B cell (primary cell): ENCODE measurements at places on chromosomes 12 and 14. TPM values are rescaled to one million over a fixed set of nuclear protein-coding genes. Genes with fewer than 3 reads are reported as not detected.
A peak's percentile ranks its signal among the peaks of the same experiment; 100 is the strongest.

DNA sequence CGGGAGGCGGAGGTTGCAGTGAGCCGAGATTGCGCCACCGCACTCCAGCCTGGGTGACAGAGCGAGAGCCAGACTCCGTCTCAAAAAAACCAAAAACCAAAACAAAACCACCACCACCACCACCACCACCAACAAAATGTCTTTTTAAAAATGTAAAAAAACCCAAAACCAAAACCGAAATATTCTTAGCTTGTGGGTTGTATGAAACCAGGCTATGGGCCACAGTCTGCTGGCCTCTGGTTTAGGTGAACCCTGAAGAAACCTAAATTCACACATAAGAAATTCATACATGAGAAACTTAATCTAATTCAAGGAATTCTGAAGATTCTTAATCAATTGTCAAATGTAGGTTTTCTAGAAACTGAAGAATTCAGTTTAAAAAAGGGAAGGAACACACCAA lies 37.6 kb downstream of the INSM2 start:
- no peak for DNase-seq

Gene ARHGAP9
- total RNA-seq = 154 and 161 TPM in 2 replicates

Gene TSHR
- 0.37 and 0.61 TPM in 2 replicates for total RNA-seq

Gene PRB2
- not detected in 2 replicates for total RNA-seq

DNA sequence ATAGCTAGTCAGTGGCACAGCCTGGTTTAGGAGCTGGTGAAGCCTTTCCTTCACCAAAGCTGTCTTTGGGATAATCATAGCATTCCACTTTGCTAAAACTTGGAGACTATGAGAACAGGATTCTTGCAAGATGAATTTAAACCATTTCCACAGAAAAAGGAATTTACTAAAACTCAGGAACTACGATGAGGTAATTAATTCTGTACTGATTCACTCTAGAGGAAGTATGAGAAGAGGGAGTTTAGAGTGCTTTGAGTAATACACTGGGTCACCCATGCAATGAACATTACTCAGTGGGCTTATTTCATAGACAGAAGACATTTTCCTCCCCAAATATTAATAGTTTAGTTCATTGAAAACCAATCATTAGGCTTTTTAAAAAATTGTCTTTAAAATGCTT lies 73.0 kb downstream of the RMST start:
- DNase-seq = no peak

DNA sequence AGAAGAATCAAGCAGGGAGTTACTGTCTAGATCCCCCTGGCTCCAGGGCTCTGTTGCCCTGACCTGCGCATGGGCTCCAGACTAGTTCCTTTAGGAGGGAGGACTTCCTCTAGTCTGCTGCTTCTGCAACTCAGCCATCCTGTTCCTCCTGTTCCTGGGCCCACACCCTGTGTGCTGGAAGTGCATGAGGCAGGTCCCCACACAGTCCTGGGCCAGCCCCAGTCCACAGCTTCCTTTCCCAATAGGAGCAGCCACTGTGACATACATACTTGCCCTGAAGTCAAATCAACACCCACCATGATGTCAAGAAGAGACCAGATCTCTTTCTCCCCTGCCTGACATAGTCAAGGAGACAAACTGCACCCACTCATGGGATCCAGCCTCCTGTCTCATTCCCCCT lies 1.3 kb downstream of the SDR9C7 start:
- DNase-seq = no peak

GRCh38 chr14:85865701-85866100 lies 335.8 kb downstream of the FLRT2 start:
- no peak for DNase-seq

- no peak for DNase-seq
Observed at GRCh38 chr12:13177373-13177772, 19.2 kb upstream of the EMP1 start.

Gene RHOJ
- total RNA-seq = not detected in 2 replicates

- DNase-seq = no peak
Observed at GRCh38 chr14:64193821-64194220, 100.3 kb downstream of the ESR2 start.

Gene FZD10
- total RNA-seq = not detected in 2 replicates

DNA sequence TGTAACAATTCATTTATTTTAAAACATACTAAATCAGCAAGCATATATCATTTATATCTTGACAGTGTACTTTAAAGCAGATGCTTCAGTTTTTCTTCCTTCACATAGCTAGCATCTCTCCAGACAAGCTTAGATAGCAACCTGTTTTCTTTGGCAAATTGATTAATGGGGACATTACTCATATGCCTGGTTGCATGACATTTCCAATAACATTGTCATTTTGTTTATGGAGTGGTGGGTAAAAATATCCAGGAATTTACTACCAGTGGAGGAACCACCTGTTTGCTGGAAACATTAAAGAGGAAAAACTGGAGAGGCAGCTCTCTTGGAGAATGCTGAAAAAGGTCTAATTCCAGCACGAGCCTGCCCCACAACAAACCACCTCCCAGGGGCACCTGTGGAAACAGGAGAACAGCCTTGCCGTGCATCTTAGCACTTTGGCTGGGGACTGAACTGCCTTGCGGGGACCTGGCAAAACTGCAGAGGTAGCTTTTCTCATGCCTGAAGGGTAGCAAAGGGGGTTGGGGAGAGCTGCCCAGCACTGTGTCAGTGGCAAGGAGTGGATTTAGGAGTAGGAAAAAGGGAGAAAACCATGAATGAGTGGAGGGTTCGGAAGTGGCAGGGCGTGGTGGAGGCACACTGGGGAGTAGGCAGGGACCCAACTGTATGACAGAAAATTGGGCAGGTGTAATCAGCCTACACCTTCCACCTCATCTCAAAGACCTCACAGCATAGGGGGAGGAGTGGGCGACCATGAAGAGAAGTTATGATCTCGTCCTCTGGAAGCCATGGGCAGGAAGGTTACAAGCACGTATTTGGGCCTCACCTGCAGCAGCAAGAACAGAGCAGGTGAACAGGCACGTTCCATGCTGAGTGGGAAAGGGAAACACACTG lies 11.7 kb upstream of the CREBL2 start:
- DNase-seq = no peak

Gene COA8
- 24.9 and 31.3 TPM in 2 replicates for total RNA-seq

GRCh38 chr12:93572712-93573551 lies 457 bp downstream of the SOCS2 start:
- DNase-seq = peak; percentile 72

Gene LTB4R2
- total RNA-seq = 10.1 and 11.7 TPM in 2 replicates

DNA sequence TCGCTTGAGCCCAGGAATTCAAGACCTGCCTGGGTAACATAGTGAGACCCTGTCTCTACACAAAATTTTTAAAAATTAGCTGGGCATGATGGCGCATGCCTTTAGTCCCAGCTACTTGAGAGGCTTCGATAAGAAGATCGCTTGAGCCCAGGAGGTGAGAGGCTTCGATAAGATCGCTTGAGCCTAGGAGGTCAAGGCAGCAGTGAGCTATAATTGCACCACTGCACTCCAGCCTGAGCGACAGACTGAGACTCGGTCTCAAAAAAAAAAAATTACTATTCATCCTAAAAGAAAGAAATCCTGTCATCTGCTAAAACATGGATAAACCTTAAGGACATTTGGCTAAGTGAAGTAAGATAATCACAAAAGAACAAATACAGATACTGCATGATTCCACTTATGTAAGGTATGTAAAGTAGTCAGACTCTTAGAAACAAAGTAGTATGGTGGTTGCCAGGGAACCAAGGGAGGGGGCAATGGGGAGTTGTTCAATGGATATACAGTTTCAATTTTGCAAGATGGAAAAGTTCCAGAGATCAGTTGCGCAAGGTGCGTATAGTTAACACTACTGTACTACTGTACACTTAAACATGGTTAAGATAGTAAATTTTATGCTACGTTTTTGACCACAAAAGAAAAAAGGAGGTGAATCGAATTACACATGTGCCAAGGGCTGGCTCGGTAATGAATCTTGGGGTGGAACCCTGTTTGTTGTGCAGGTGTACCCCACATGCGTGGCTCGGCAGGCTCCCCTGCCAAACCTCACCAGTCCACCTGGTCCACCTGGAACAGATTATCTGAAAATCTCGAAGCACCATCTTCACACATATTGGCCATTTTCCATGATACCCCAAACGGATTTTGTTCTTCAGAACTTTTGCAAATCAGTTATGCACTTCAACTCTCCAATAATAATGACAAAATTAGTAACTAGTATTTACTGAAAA lies 18.3 kb upstream of the ATP2A2 start:
- no peak for DNase-seq

Gene NPAS3
- not detected in 2 replicates for total RNA-seq

Gene DYNC1H1
- total RNA-seq = 257 TPM in 2 replicates

GRCh38 chr14:66619952-66620351 lies 112.0 kb downstream of the GPHN start:
- DNase-seq = no peak

Gene TRIM9
- 0.32 TPM in 2 replicates for total RNA-seq

DNA sequence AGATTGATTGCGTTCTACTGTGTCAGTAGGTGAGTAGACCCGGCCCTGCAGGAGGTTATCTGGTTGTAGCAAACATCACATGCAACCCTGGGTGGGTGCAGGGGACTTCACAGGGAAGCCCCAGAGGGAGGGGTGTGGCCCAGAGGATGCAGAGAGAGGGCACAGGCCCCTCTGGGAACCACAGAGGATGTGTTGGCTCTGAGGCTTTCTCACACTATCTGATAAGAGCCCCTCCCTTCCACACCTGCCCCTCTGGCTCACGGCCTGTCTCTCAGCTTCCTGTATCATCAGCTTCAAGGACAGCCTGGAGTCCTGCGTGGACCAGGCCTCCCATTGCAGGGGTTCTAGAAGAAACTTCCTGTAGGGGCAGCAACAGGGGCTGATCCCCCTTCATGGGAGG lies 101.9 kb downstream of the RIN3 start:
- peak; percentile 91 for DNase-seq

Gene MVK
- 12.5 and 15.6 TPM in 2 replicates for total RNA-seq

Gene COX8C
- not detected in 2 replicates for total RNA-seq

Gene KIF26A
- not detected in 2 replicates for total RNA-seq

GRCh38 chr14:92637228-92637627 lies 111.2 kb downstream of the LGMN start:
- no peak for DNase-seq

DNA sequence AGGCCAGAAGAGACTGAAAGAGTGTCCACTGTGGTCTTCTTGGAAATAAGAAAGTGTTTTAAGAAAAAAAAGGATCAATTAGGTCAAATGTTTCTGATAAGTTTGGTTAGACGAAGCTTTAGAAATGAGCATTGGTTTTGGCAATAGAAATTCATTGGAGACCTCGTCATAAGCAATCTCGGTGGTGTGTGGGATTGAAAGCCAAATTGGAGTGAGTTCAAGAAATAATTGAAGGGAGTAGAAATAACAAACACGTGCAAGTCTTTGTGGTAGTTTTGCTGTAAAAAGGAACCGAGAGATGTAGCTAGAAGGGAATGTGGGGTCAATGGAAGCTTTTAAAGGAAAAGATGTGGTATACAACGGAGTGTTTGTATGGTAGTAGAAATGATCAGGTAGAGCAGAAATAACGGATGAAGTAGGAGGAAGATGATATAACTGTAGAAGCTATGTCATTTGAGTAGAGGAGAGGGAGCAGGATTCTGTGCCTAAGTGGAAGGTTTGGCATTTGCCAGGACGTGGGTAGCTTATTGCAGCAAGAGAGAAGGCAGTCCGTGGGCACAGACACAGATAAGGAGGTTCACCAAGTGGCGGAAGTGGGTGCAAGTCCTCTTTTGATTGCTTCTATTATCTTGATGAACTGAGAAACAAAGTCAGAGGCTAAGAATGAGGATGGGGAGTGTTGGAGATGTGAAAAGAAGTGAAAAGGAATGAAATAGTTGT lies 146.2 kb downstream of the DACT1 start:
- no peak for DNase-seq

Gene PIK3C2G
- not detected in 2 replicates for total RNA-seq

DNA sequence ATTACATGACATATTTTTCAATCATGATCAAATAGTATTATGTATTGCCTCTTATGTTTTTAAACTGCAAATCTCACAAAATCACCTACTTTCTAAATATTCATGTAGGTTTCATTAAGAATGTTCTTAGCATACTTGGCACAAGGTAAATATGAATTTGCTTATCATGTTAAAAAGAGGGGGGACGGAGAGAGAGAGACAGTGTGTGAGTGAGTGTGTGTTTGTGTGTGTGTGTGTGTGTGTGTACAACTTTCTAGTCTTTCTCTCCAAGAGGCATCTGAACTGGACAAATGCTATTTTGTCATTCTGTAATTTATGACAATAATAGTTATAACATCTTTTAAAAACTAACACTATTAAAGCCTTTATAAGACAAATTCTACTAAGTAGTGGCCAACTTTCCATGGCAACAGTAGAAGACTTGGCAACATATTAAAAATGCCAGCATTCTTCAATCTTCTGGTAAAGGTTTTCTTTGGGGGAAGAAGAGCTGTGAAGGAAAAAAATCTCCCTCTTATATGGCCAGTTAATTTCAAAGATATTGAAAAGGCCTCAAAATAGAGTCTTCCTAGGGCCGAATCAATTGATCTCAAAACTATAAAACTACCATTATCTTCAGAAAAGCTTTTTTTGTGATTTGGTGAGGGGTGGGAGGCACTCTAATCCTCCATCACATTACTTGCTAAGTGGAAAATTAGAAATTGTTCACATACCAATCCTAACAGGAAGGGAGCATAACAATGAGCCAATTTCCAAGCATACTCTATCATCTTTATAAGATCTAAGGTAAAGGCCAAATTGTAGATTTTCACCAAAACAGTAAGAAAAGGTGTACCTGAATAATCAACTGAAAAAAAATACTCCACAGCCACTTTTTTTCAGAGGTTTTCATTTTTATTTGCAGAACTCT lies 28.2 kb downstream of the CDK17 start:
- no peak for DNase-seq

GRCh38 chr12:102769323-102769916 lies 147.6 kb downstream of the PAH start:
- DNase-seq = peak; percentile 65

- DNase-seq = no peak
Observed at GRCh38 chr14:100732766-100733100, 6.0 kb downstream of the DLK1 start.
